ENCODE measurements at places on chromosomes 3 and 15.

GRCh38 chr15:77633913-77634265 lies 1.2 kb upstream of the LINGO1 start:
- no peak for DNase-seq

GRCh38 chr3:197847866-197848401 lies 56.9 kb downstream of the LRCH3 start:
- peak; percentile 20 for DNase-seq

DNA sequence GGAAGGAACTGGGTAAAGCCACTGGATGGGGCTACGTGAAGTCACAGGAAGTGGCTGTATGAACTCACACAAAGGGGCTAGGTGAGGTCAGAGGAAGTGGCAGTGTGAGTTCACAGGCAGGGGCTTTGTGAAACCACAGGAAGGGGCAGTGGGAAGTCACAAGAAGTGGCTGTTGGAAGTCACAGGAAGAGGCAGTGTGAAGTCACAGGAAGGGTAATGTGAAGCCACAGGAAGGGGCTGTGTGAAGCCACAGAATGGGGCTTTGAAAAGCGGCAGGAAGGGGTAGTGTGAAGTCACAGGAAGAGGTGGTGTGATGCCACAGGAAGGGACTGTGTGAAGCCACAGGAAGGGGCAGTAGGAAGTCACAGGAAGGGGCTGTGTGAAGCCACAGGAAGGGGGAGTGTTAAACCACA lies 34.6 kb downstream of the GASK1A start:
- DNase-seq, result no peak

DNA sequence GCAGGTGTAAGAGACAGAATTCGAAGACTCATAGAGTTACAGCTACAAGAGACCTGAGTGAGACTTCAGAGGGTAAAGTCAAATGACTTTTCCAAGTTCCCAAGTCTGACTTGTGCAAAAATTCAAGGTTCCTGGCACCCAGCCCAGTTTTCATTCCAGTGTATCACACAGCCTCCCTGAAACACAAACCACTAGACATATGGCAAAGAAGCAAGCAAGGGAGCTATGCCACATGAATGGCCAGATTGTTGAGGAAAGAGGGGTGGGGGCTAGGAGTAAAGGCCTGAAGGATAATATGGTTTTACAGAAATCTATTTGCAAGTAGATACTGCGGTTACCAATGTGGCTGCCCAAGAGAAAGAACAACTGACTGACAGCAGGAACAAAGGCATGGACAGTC lies 301.2 kb downstream of the MECOM start:
- peak; percentile 40 for DNase-seq

DNA sequence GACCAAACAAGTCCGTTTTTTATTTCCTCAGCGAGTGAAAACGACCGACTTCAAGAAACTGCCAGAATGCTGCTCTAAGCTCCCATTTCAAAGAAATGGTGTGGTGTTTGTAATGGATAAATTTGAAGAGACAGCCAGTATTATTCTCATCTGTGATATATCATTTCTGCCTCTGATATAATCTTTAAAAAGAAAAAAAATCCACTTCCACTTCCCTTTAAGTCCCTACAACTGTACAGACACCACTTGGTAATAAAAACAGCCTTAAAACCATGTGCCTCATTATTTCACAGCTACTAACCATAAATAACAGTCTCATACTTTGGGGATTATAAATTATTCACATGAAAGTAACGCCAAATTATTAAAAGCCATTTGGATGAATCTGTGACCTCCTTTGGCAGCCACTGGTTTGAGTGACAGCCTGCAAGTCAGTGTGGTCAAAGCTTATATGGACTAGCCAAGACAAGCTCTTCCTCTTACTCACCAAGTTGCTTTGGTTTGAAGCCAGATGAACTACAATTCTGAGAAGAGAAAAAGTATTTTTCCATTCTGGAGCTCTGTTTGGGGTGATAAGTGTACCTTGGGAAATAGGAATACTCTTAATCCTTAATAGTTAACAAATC lies 168.0 kb downstream of the SHOX2 start:
- peak; percentile 33 for DNase-seq

GRCh38 chr15:88269356-88270062 lies 13.0 kb upstream of the NTRK3 start:
- no peak for DNase-seq

DNA sequence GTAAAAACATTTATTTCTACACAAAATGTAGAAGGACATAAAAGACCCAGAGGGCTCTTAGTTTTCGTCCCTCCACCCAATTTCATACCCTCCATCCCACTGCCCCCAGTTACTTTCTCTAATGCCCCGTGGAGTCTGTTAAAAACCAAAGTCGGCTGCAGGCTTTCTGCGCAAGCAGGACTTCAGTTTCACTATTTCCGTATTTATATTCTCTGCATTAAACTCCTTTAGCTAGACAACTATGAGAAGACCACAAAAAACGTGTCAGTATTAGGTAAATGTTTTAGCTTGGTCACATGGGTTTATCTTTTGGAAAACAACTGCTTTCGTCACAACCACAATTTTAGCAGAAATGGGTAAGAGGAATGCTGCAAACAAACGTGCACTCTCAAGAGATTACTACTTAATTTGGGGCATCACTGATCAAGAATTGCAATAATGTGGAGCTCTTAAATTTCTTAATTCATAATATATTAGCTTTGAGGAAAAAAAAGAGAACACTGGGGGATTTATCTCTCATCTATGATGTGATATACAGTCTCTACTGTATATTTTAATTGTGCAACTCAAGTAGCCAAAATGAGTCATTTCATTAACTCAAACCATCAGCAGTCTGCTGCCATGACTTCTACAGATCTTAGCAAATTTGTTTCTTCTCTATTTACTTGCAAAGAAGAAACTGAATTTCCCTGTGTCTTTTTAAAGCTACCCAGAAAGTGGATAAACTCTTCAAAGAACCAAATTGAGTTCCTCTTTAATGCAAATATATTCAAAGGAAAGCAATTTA lies 740 bp upstream of the NSMCE3 start:
- DNase-seq, result peak; percentile 26

GRCh38 chr3:56806407-56806806 lies 4.7 kb upstream of the ARHGEF3 start:
- no peak for DNase-seq

DNA sequence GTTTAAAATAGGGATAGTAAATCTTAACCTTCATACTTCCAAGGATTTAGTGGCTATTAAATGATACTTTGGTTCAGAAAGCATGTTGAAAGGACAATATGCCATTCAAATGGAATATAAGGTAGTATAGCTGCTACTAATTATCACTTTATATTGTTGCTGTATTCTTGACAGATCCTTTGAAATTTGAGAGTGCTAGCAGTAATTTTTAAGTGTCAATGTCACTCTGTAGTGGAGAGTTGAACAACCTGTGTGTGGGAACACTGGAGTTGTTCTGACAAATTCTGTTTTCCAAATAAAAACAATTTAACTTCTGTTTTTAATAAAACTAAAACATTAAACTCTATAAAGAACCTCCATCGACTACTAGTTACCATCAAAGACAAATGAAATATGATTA lies 565.7 kb downstream of the FGF12 start:
- DNase-seq, result no peak

- no peak for DNase-seq
Measured at GRCh38 chr3:196609805-196610515, 29.5 kb upstream of the NRROS start.

GRCh38 chr3:126519506-126520455 lies 2.2 kb upstream of the UROC1 start:
- no peak for DNase-seq

DNA sequence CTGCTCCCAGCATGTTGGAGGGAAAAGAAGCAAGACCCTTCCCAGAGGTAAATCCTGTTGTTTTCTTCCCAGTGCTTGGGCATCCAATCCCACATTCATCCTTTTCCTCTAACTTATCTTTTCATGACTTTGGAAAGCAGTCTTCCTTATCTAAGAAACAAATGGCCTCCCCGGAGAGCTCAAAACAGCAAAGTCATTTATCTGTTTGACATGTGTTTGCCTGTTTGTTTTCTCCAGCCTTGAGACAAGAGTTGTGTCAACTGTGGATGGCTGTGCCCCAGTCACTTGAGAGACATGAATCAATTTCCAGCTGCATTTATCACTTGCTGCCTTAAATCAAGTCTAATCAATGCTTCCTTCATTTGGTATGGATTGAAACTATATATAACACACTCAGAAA lies 103.9 kb downstream of the SHQ1 start:
- no peak for DNase-seq

- DNase-seq, result no peak
Measured at GRCh38 chr3:197854596-197855343, 63.7 kb downstream of the LRCH3 start.

GRCh38 chr3:100777271-100777670 lies 68.0 kb downstream of the TFG start:
- DNase-seq, result no peak

GRCh38 chr15:89668171-89668570 lies 11.0 kb downstream of the PLIN1 start:
- DNase-seq, result no peak

- DNase-seq, result no peak
Measured at GRCh38 chr3:41194701-41195100, 4.6 kb upstream of the CTNNB1 start.

DNA sequence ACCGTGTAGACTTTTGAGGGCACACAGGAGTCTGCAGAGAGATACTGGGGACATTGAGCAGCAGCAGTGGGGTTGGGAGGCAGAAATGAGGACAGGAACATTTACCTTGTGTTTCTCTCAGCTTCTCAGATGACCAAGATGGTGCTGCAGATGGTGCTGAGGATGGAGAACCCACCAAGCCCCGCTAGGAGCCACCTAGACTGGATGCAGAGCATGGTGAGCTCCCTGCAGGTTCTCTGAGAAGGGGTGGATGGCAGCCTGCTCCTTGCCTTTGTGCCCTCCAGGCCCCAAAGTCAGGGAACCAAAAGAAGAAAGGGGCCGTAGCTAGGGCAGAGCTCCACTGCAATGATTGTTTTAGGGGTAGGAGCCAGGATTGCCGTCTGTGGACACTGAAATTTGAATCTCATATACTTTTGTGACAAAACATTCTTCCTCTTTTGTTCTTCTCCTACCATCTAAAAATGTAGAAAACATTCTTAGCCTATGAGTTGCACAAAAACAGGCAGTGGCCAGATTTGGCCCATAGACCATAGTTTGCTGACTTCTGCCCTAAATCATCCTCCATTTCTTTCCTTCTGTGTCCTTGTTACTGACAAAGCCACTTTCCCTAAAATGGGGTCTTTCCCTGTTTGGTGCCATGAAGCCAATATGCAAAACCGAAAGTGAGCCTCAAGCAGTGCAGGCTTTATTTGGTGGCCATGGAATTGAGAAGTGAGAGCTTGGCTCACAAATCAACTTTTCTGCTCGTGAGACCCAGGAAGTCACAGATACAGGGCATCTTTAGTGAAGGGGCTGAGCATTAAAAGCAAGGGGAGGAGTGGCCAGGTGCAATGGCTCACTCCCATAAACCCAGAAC lies 11.9 kb upstream of the MUC20 start:
- DNase-seq, result no peak

- peak; percentile 86 for DNase-seq
Measured at GRCh38 chr15:75836959-75837334, 6.3 kb upstream of the UBE2Q2 start.

- no peak for DNase-seq
Measured at GRCh38 chr3:178597371-178597770, 61.1 kb downstream of the KCNMB2 start.

DNA sequence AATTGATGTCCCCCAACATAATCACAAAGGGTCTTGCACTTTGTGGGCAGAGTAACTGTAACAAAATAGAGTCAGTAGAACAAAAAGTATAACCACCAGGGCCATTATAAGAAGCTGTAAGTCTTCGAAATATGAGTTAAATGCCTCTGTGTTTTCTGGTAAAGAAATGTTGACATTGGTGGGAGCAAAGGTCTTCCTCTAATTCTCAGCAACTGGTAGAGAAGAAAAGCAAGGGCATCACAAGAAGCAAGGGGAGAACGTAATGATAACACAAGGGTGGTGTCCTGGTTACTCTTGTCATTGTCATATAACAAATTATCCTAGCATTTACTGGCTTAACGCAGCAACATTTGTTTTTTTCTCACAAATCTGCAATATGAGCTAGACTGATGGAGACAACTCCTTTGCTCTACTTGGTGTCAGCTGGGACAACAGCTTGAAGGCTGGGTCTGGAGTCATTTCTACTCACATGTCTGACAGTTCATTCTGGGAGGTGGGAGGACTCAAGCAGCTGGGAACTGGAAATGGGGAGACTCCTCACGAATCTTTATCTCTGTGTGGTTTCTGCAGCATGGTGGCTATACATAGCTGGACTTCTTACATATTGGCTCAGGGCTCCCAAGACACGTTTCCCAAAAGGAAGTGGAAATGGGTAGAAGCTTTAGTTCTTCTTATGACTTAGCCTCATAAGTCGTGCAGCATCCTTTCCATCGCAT lies 20.2 kb downstream of the DNAJB11 start:
- DNase-seq, result no peak

GRCh38 chr3:125136515-125136914 lies 76.0 kb downstream of the SLC12A8 start:
- no peak for DNase-seq

- no peak for DNase-seq
Measured at GRCh38 chr3:182259579-182259978, 533.7 kb upstream of the ATP11B start.

DNA sequence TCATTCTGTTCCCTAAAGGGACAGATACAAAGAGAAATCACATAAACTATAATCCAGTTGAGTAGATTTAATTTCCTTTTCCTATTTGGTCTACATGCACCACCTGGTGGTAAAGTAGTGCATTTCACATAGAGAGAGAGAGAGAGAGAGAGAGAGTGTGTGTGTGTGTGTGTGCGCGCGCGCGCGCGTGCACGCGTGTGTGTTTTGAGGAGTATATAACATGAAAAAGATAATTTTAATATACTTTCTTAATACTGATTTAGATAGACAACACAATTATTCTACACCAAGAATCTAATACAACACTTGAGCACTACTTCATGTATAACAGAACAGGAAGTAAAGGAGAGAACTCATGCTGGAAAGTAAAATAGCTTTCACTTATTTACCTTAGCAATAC lies 1.1 kb upstream of the FGF7 start:
- peak; percentile 75 for DNase-seq

DNA sequence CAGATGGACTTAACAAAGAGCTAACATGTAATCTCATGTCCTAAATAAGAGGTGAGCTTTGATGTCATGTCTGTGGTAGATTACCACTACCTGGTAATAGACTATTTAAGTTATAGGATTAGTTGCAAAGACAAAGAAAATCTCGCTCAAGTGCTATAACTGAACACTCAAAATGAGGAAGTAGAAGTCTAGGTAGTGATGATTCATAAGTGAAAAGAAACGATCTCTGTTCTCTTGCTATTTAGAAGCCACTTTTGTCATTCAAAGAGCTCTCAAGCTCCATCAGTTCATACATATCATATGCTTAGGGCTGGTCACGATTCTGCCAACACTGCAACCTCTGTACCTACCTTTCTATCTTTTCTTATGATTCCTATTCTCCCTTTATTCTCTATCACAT lies 110.9 kb downstream of the EDEM1 start:
- no peak for DNase-seq

DNA sequence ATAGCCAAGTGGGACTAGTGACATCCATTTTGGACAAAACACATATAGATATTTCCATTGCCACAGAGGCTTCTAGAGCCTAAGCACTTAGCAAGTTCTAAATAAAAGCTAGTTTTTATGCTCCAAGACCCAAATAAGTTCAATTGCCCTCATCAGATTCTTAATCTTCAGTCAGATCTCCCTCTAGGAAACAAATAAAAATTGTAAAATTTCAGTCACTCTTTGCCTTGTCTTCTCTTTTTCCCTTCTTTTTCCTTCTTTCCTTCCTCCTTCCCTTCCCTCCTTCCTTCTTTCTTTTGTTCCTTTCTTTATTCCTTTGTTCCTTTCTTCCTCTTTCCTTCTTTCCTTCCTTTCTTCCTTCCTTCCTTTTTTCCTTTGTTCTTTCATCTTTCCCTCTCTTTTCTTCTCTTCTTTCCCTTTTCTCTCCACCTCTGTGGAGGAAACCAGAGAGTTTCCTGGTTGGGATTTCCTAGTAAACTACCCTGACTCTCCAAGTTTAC lies 68.8 kb upstream of the GADL1 start:
- no peak for DNase-seq

All from RPMI7951 (cell line).